ENCODE measurements at places on chromosomes 7 and 10.
A peak's percentile ranks its signal among the peaks of the same experiment; 100 is the strongest.

DNA sequence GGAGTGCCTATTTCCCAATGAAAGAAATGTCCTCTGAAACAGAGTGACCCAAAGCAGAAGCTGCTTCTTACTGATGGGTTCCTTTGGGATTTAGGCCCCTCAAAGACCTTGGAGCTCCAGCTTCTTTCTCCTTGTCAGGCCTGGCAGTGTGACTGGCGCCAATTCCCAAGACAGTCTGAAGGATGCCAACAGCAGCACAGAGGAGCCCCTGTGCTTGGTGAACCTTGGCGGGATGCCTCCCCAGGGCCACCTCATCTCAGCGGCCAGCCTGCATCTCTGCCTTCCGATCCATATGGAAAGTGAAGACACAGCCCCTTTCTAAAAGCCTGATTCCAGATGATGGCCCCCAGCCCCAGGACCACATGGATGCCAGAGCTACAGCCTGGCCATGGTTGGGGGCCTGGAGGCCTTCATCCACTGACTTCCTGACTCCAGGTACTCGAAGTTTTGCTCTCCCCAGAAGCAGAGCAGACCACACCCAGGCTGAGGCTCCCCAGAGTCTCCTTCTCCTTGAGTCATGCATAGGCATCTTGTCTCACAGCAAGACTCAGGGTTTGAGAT lies 45.4 kb downstream of the FBXW4 start:
- no peak for DNase-seq

DNA sequence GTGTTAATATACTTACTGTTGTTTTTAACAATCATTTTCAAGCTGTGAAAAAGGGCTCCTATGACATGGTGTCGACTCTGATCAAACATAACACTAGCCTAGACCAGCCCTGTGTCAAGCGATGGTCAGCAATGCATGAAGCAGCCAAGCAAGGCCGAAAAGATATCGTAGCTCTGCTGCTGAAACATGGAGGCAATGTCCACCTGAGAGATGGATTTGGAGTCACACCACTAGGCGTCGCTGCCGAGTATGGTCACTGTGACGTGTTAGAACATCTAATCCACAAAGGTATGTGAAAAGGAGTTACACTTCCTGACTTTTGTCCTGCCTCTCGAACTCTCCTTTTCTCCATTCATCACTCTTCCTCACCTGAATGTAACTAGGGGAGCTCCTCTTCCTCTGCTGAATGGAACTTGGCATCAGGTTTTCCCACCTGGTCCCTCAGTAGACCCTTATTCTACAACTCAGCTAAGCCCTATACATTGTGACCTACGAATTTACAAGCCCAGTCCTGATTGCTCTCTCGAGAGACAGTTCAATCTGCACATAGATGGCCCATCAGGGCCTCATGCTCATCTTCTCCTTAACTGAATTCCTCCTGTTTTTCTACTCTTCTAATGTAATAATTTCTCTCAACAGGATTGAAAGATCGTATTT lies 23.0 kb downstream of the ASB15 start:
- DNase-seq: peak; percentile 20

GRCh38 chr7:151472644-151473380 lies 32.9 kb upstream of the CRYGN start:
- DNase-seq: no peak

GRCh38 chr10:84114088-84114667 lies 25.1 kb upstream of the GHITM start:
- DNase-seq: no peak

DNA sequence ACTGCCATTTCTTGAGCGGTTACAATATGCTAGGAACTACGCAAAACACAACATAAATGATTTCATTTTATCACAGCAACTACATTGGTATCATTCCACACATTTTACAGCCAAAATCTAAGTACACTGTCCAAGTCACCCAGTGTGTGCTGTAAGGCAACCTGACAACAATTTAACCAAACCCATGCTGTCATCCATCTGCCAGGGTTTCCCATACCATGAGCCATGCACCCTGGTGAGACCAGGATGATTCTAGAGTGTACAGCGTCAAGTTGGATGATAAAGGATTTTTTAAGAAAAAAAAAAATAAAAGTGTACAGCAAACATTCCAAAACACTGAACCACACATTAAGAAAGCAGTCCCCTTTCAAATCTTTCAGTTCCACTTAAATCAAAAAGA lies 52.9 kb downstream of the PIK3AP1 start:
- peak; percentile 49 for DNase-seq

GRCh38 chr10:78514459-78514858 lies 480.8 kb downstream of the RPS24 start:
- DNase-seq: no peak

GRCh38 chr10:5536486-5537081 lies 11.8 kb downstream of the CALML3 start:
- DNase-seq: no peak

GRCh38 chr7:18859318-18859717 lies 258.1 kb downstream of the TWIST1 start:
- DNase-seq: no peak

GRCh38 chr10:100879741-100880360 lies 32.9 kb upstream of the SLF2 start:
- peak; percentile 58 for DNase-seq

- no peak for DNase-seq
Observed at GRCh38 chr7:30726296-30727006, 25.5 kb upstream of the INMT start.

- DNase-seq: no peak
Observed at GRCh38 chr7:43072530-43072929, 39.9 kb upstream of the HECW1 start.

- peak; percentile 62 for DNase-seq
Observed at GRCh38 chr10:116752969-116753665, 10.8 kb upstream of the HSPA12A start.

DNA sequence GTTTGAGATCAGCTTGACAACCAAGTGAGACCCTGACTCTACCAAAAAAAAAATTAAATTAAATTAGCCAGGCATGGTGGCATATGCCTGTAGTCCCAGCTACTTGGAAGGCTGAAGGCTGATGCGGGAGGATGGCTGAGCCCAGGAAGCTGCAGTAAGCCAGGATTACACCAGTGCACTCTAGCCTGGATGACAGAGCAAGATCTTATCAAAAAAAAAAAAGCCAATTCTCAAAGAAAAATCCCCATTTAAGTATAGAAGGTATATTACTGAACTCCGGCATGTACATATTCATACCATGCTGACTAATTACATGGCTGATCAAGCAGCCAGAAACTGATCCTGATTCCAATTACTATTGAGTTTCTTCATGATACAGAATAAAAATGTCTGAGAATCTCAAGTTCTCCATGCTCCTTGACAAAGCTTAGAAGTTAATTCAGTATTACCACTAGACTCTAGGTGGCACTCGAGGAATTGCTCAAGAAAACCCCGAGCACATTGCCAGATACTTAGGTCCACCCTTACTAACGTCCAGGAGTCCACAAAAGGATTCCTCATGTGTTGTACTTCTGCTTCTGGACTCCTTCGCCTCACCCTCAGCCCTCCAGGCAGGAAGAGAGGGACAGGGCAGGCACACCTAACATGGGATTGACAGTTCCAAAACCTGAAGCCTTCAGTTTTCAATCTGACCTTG lies 148.9 kb downstream of the PARD3 start:
- DNase-seq: peak; percentile 75

DNA sequence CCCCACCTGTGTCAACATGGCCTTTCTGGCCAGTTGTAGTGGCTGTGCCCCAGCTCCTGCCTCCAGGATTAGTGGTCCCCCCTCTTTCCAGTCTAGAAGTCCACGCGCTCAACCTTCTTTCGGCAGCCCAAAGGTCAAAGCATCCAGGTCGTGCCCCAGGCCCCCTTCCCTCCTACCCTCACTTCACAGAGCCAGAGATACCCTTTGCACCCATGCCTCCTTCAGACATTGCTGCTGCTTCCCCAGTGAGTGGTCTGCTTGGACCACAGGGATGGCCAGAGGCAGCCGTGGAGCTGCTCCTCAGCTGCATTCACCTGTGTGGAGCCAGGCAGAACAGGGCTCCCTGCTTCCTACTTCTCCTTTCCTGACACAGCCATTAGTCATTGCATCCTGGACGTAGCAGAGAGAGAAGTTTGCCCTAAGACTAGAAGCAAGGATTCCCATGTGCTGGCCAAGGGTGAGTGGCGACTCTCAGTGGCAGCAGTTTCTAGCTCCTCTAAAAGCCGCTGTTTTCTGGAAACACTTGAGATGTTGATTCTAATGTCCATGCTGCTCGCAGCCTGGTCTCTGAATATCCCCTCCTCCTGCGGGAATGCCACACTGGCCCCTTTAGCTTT lies 243.1 kb upstream of the SHH start:
- no peak for DNase-seq

- no peak for DNase-seq
Observed at GRCh38 chr10:89813546-89813945, 112.2 kb downstream of the KIF20B start.

- DNase-seq: peak; percentile 49
Observed at GRCh38 chr10:34723750-34724149, 91.3 kb downstream of the PARD3 start.

DNA sequence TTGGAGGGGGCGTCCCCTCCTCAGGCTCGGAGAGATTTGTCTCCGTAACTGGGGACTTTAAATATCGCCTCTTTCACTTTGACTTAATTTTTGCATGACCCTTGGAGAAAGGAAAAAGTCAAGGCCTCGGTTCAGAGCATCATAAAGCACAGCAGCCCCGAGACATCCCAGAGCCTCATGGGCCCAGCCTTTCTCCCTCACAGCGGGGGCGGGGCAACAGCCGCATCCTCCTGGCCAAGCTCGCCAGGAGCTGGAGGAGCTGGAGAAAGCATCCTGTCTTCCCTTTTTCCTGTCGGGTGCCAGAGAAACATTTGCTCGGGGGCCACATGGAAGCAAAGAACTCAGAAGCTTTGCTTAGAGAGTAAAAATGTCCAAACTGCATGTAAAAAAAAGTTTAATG lies 43.6 kb upstream of the DPYSL4 start:
- DNase-seq: no peak
